ENCODE measurements at places on chromosomes 11 and 22.

GRCh38 chr22:38830026-38830844 is 13.6 kb downstream of the NPTXR start:
- no peak for DNase-seq

GRCh38 chr22:41822317-41823057 is 10.4 kb upstream of the SREBF2 start:
- peak; percentile 81 for DNase-seq

DNA sequence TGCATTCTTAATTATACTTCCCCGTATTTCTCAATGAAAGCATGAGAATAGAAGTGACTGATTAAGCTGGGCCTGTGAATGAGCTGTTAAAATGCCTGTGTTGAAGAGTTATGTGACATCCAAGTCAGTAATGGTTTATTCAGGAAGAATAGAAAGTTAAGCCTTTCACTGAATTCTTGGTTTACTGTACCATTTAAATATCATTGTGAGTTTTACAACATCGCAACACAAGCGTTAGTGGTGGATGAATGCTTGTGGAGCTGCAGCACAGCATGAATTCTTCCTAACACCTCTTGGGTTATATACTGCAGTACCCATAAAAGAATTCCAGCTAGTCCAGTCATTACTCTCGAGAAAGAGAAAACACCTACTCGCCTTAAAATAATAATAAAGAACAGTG is 257.8 kb downstream of the JRKL start:
- DNase-seq, result no peak

GRCh38 chr11:31720671-31721365 is 90.3 kb downstream of the PAX6 start:
- DNase-seq, result no peak

- DNase-seq, result no peak
These were observed 655.2 kb downstream of the TBC1D22A start for GRCh38 chr22:47417699-47418098.

- DNase-seq, result no peak
These were observed 66.8 kb downstream of the CYB5R2 start for GRCh38 chr11:7606496-7606895.

GRCh38 chr11:72112978-72113808 is 698 bp upstream of the ANAPC15 start:
- no peak for DNase-seq

GRCh38 chr11:95339086-95339901 is 108.3 kb upstream of the SESN3 start:
- no peak for DNase-seq

- DNase-seq, result no peak
These were observed 16.5 kb upstream of the GAL start for GRCh38 chr11:68667511-68668500.

GRCh38 chr11:134270250-134270714 is 5.9 kb upstream of the GLB1L3 start:
- peak; percentile 36 for DNase-seq

DNA sequence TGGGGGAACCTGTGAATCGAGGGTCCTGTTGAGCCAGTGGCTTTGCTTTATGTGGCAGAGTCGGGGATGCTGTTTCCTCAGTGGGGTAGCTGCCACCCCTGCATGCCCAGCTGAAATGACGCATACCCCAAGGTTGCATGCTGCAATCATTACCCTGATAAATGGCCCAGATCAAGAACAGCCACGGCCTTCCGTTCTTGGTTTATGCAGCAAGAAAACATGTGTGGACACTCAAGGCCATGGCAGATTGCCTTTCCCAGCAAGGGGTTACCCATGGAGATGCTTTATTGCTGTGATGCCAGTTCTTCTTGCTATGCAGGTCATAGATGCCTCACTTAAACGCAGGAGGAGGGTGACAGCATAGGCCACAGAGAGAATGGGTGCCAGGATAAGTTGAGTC is 14.3 kb upstream of the SREBF2 start:
- DNase-seq, result no peak

DNA sequence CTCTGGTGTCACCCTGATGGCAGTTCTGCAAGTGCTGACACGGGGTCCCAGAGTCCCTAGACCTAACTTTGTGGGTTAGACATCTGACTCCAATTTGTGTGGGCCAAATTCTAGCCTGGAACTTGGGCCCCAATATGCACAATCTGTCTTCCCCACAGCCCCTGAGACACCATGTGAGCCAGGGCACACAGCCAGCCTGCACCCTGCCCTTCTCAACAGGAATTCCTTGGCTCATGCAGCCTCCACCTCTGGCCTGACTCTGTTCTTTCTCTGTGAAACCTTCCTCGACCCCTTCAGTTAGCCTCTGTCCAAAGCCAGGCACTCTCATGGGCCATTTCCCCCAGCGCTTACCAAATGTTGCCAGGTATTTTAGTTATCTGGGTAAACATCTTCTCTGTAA is 59.1 kb upstream of the POU2AF1 start:
- DNase-seq, result no peak

GRCh38 chr11:117910941-117911655 is 18.1 kb downstream of the TMPRSS13 start:
- DNase-seq, result no peak

GRCh38 chr11:86515297-86516094 is 140.8 kb downstream of the CCDC81 start:
- DNase-seq, result no peak

DNA sequence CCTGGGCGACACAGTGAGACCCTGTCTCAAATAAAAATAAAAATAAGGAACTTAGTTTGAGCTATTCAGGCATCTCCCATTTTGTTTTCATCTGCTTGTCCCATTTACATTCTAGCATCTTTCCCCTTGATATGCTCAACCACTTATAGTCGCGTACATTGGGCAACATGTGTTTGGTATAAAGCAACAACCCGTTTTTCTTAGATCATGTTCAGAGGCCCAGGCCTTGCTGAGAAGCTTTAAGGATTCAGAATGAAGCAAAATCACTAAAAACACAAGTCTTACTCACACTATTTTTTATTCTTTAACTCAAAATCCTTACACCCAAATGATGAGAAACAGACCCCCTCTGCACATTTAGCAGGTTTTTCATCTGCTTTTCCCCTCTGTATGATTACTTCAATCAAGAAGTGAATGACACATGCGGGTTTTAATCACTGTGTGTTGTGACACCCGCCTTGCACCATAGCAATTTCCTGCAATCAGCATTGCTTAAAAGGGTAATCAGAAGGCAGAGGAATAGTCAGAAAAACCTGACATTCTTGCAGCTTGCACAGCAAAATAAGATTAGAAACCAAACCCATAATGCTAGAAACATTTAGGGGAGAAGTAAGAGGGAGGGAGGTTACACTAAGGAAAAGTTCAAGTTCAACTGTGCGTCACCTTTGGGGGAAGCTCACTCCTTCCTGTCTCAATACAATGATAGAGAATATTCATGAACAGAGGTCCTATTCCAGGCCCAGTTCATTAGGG is 25.9 kb downstream of the ALG9 start:
- peak; percentile 56 for DNase-seq

DNA sequence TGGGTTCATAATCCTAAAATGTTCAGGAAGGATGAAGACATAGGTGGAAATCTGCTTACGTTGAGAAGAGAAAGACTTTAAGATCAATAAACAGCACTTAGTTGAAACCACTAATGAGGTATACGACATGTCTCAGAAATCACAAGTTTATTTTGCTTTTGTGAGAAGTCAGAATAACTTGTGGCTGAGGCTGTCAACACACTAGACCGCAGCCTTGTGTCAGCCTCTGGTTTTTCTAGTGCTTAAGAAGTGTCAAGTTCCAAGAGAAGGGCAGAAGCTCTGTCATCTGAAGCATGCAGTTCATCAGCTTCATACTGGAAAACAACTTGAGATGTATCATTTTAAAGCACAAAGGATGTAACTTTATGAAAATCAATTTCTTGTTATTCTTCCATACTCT is 420.9 kb downstream of the METTL15 start:
- no peak for DNase-seq

DNA sequence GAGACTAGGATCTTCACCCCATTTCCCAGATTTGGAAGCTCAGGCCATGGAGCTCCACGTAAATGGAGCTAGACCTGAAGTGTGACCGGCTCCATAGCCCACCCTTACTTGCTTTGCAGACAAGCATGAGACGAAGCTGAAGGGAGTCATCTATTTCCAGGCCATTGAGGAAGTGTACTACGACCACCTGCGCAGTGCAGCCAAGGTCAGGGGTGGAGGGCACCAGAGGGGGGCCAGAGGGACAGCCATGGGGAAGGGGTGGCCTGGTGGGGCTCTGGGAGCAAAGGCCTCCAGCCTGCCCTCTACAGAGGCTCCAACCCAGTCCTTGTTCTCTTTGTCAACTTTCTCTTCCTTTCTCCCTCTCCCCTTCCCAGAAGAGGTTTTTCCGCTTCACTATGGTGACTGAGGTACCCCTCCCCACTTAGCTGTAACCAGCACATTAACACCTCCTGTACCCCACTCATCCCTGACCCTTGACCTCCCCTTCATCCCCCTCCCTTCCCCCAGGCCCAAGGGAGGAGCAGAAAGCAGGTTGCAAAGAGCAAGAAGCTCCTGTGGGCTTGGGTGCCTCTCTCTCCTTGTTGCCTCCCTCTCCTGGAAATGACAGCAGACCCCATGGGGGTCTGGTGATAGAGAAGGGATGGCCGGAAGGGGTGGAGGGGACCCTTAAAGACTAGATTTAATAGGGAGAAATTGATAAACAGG is 23.8 kb downstream of the TREH start:
- DNase-seq, result no peak

GRCh38 chr11:117685566-117685965 is 111.5 kb downstream of the DSCAML1 start:
- no peak for DNase-seq

- DNase-seq, result no peak
These were observed 38.1 kb downstream of the PARVA start for GRCh38 chr11:12415342-12415966.

GRCh38 chr11:255176-255575 is 18.4 kb downstream of the PSMD13 start:
- peak; percentile 47 for DNase-seq

GRCh38 chr11:110187731-110188130 is 94.5 kb downstream of the ZC3H12C start:
- no peak for DNase-seq

DNA sequence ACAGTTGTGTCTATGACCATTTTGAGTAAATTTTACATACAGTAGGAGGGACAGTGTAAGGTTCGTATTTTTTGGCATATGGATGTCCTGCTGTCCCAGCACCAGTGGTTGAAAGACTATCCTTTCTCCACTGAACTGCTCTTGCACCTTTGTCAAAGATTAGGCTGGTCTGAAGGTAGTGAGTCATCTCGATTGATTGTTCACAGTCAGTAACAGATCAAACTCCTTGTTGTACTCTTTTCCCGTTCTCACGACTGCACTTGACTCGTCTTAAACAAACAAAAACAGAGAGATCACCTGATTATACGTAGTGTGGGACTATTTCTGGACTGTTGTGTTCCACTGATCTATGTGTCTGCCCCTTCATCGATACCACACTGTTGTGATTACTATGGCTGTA is 77.1 kb downstream of the DGCR2 start:
- DNase-seq, result no peak

DNA sequence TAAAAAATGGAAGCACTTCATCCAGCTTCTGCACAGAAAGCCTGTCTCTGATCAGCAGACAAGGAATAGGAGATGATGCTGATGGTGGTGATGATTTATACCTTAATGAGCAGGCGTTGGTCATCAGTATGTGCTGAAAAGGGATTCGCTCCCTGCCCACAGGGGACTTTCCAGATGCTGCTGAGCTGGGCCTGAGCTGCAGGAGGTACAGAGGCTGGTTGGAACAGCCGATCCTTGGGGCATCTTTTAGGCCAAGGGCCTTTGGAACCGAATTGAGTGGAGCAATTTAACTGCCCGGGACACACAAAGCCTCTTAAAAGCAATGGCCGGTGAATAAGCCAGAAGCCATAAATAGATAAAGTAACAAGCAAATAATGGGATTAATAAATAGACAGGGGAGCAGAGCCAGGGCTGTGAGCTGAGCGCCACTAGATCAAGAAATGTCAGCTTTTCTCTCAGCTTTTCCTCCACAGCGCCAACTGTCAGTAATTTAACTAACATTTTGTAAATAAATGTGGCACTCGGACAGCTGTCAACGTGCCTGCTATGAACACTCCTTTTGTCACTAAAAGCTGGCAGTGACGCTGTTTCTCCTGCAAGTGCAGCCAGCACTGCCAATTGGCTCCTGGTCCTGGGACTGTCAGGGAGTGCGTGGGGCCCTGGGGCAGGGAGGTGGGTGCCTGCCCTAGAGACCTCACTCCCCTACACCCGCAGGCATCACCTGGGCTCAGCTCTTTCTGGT is 562.3 kb downstream of the NTM start:
- DNase-seq, result no peak

- DNase-seq, result no peak
These were observed 102.9 kb upstream of the GAL start for GRCh38 chr11:68581439-68581838.

GRCh38 chr11:22273781-22274180 is 64.4 kb upstream of the SLC17A6 start:
- no peak for DNase-seq

- DNase-seq, result no peak
These were observed 68.1 kb upstream of the LMO1 start for GRCh38 chr11:8331767-8332166.

DNA sequence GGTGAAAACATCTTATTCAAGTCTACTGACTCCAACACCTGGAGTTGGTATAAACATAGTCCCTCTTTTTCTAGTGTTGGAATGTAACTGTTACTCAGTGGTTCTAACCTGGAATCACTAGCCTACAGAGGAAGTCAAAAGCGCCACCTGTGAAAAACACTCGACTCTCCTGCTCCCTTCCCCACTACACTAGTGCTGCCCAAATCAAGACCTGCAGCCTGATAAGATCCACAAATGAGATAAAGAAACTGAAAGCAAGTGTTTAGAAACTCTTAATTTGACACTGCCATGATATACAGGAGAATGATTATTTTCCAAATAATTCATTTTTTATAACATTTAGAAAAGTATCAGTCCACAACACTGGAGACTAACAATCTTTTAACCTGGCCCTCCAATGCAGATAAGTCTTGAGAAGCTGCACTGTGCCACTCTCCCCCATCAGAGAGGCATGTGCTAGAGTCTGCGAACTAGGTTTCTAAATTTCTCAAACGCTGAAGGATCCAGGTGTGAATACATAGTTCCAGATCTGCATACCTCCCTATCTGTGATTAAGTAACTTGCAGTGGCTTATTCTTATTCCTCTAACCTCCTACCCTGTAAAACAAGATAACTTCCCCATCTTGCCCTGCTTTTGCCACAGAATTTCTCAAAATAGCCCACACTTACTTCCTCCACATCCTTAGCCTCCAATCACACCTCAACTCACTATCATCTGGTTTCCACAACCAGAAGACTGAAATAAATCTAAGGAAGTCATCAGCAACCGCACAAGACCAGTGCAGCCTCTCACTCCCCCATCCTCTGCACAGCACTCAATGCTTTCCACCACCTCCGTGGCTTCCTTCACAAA is 88.1 kb downstream of the RRAS2 start:
- peak; percentile 86 for DNase-seq

Data from hematopoietic multipotent progenitor cell treated with erythropoietin and hydrocortisone succinate and interleukin-3 and kit ligand, for 4 days (in vitro differentiated cells).